ENCODE measurements at places on chromosomes 11 and 22.

DNA sequence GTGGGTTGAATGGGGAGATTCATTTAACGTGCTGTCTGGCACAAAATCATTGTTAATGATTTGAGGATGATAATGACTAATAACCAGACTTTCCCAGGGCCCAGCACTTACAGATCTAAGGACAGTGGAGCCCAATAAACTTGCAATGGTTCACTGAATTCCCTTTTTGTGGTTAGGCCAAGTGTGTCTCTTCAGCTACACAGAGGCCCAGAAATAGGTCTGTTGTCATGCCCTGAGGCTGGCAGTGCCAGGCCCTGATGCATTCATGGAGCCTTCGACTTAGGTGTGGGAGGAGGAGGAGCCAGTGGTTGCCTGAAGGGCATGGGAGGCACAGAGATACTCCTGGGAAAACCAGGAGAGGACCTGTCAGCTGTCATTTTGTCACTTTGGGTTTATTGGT lies 56.1 kb downstream of the KIAA1671 start:
- no peak for DNase-seq

GRCh38 chr22:26957897-26958296 lies 300.5 kb downstream of the MIAT start:
- no peak for DNase-seq

- DNase-seq: peak; percentile 16
These were observed 114.3 kb downstream of the INSC start for GRCh38 chr11:15229069-15229468.

GRCh38 chr11:121566279-121567168 lies 113.8 kb upstream of the SORL1-AS1 start:
- DNase-seq: no peak

DNA sequence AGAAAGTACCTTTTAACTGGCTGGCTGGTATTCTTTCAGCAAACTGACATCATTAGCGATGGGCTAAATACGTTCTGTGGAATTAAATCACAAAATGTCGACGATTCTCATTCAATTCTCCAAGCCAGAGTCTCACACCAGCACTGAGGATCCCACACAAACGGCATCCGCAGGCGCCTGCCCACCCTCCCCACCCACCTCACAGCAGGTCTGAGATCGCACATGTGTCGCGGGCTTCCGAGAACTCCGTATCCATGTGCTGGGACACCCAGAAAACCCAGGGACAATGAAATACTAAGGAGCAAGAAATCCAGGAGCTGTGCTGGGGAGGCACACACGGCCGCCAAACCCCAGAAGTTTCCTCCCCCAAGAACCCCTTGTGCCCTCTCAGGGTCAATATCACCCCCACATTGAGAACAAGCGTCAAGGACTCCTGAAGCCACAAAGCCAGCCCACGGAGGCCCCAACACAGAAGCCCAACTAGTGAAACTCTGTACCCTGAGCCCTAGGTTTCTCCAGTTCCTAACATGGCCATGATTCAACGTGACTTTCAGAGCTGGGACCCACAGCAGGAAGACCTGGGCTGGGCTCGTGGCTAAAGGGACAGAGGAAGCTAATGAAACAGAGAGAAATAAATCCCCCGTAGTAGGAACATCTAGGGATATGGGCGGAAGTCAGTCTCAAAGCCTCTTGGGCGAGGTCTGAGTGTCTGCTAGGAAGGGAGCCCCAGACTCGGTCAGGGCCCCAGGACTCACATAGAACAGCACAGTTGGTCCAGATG lies 8.0 kb downstream of the TOLLIP start:
- no peak for DNase-seq

GRCh38 chr22:38490915-38491314 lies 15.2 kb downstream of the DDX17 start:
- DNase-seq: peak; percentile 69

GRCh38 chr11:21825127-21825526 lies 367.8 kb upstream of the ANO5 start:
- DNase-seq: no peak

DNA sequence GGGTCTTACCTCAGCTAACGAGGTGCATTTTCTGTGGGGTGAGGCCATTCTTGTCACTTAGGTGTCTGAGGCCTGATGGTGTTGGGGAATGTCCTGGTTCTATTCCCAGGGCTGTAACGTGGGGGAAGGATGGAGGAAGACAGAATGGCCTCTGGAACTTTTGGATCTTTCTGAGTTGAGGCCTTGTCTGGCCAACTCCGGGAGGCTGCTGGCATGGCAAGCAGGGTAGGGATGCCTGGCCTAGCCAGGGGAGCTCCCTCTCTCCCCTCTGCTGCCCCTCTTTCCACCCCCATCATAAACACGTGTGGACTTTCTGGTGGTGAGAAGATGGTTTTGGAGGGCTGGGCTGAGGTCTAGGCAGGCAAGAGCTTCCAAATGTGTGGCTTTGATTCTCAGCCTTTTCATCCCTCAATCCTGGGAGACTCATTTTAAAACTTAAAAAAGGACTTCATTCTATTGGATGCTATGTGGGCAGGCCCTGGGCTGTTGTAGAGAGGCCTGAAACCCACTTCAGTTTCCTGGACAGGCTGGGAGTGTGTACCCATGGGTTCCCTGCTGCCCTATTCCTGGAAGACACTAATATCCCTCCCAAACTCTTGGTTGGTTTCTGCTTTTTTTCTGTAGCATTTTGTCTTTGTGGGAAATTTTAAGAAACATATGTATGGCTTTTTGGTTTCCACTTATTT lies 30.9 kb downstream of the ZBTB16 start:
- no peak for DNase-seq

- no peak for DNase-seq
These were observed 91.3 kb downstream of the RNF169 start for GRCh38 chr11:74839971-74840370.

DNA sequence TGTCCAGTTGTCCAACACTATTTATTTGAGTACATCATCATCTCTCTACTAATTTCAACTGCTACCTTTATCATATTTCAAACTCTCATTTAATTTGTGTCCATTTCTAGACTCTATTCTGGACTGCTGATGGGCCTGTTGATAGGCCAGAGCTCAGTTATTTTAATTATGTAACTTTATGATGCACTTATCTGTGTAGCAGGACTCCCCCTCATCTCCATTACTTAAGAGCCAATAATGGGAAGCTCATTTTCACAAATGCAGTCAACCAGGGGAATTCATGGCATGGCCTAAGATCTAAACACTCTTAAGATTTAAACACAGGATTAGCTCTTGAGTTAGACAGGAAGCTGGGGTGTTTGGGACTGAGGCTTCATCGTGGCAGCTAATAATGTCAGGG lies 21.4 kb downstream of the KCNQ1OT1 start:
- DNase-seq: peak; percentile 51

DNA sequence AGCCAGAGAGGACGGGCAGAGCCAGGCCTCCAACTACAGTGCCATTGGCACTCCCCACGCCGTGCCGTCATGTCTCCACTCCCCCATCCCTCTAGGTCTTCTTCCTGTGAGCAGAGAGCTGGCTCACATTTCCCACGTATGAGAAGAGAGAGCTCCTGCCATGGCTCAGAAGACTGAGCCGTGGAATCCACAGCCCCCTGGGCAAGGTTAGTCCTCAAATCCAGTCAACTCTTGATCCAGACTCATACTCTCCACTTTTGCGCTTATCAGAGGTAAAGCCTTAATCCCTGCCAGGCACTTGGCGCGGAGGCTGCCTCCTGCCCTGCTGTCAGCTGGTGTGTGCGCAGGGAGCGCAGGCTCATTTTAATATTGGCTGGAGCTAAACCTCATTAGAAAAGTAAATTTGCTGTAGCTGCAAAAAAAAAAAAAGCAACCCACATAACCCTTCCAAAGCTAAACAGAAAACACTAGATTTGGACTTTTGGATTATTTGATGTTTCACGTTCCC lies 4.7 kb downstream of the B3GAT1 start:
- no peak for DNase-seq

GRCh38 chr11:9518835-9519410 lies 54.5 kb upstream of the WEE1 start:
- DNase-seq: no peak

GRCh38 chr22:40521046-40521445 lies 115.5 kb downstream of the MRTFA start:
- DNase-seq: no peak

GRCh38 chr11:76794371-76795289 lies 11.5 kb downstream of the TSKU start:
- DNase-seq: no peak

DNA sequence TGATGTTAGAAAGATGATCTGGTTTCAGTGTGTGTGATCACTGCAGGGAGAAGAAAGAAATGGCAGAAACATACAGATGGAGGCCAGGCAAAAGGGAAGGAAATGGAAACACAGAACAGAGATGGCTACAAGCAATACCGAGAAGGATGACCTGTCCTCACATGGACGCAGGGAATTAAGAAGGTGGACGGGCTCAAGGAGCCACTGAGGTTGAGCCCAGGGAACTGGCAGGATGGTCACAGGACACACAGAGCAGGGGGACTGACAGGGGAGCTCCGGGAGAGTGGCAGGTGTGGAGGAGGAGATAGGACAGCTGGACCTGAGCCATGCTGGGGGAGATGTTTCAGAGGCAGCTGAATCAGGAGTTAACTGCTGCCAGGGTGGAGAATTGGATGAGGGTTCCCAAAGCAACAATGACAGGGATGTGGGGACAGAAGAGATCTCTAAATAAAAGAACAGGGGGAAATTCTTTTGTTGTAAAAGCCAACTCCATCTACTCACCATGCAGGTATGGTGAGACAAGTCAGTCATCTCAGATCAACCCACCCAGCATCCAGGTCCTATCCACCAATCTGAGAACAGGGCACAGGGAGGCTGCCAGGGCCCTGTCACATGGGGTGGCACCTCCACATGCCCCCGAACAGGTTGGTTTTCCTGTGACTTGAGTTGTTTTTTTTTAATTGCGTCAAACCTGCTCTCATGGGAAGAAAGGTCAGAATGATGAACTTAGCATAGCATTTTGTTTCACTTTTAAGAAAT lies 26.3 kb downstream of the KLHL22 start:
- DNase-seq: no peak

- no peak for DNase-seq
These were observed 23.4 kb upstream of the BDNF start for GRCh38 chr11:27723687-27724086.

DNA sequence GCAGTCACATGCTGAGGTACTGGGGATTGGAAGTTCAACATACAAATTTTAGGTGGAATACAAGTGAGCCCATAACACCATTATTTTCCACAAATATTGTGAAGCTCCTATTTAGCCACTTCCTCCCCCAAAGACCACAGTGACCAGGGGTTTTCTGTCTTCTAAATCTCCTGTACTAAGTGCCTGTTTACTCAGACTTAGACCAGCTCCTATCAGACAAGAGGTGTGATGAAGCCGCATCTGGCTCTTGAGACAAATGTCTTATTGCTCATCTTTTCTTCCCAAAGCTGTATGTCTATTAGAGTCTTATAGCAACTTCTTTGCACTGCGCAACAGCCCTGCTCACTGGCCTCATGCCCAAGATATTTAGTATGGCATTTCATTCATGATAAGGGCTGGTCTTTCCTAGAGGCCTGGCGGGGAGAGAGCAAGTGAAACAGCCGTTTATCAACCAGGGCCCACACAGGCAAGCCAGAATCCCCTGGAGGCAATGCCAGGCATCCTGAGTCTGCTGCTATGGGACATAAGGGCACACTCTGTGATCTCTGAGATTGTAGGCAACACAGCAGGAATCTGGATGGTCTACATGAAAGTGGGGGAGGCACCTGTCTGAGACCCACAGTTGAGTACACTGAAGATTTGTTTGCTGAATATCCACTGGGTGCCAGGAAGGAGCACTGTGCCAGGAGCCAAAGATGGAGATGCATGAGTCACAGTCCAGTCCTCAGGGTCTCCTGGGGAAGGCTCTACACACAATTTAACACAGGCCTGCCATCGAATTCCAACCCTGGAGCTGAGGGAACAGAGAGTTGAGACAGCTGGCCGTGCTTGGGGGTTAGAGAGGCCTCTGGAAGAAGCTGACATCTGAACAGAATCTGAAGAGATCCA lies 78.5 kb upstream of the NCAM1 start:
- no peak for DNase-seq

DNA sequence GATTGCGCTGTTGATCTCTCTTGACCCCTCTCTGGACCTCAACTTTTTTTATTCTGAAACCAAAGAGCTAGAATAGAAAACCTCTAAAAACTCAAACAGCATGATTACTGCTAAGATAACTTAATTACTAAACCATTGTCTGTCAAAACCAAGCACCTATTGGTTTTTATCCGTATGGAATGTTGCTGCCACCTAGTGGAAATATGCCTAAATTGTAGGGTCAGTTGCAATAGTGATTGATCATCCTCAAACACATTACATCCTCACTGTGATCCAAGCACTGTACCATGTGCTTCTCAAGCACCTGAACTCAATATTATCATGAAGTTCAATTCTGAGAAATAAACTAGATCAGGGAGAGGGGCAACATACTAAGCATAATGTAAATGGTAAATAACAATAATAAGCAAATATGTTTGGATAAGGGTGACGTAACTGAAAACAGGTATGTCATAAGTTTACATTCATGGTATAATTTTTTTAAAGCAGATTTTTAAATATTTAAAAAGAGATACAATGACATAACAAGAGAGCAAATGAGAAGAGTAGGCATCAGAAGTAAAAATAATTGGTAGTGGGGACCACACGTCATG lies 3.8 kb upstream of the OR5A2 start:
- peak; percentile 50 for DNase-seq

- no peak for DNase-seq
These were observed 255.6 kb upstream of the PLET1 start for GRCh38 chr11:112516261-112516660.

- no peak for DNase-seq
These were observed 54.1 kb upstream of the SOX6 start for GRCh38 chr11:16410479-16410878.

- no peak for DNase-seq
These were observed 27.5 kb upstream of the MTCH2 start for GRCh38 chr11:47669856-47670255.

DNA sequence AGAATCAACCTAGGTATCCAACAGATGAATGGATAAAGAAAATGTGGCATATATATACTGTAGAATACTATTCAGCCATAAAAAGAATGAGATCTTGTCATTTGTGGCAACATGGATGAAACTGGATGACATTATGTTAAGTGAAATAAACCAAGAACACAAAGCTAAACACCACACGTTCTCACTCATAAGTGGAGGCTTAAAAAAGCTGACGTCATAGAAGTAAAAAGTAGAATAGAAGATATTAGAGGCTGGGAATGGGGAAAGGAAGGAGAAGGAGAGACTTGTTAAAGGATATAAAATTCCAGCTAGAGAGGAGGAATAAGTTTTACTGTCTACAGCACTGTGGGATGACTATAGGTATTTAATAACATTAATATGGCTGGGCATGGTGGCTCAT lies 12.9 kb downstream of the EXPH5 start:
- no peak for DNase-seq
